ENCODE measurements at places on chromosomes 16 and 17. TPM values are rescaled to one million over a fixed set of nuclear protein-coding genes. Genes with fewer than 3 reads are reported as not detected.

The DPEP3 gene
- total RNA-seq, result not detected

The KRT14 gene
- total RNA-seq, result not detected

The KCNH4 gene
- 0.15 TPM for total RNA-seq

The AFMID gene
- 36.0 TPM for total RNA-seq

The SLC52A1 gene
- total RNA-seq, result 0.69 TPM

The TBC1D3L gene
- total RNA-seq, result not detected

The SMIM5 gene
- not detected for total RNA-seq

The CTRB2 gene
- not detected for total RNA-seq

The GNGT2 gene
- 2.8 TPM for total RNA-seq

The KLHL11 gene
- 16.4 TPM for total RNA-seq

The RBFOX1 gene
- not detected for total RNA-seq
